ENCODE measurements at places on chromosomes 16 and 17.

GRCh38 chr17:34847938-34848337 lies 113.3 kb downstream of the CCT6B start:
- no peak for DNase-seq

DNA sequence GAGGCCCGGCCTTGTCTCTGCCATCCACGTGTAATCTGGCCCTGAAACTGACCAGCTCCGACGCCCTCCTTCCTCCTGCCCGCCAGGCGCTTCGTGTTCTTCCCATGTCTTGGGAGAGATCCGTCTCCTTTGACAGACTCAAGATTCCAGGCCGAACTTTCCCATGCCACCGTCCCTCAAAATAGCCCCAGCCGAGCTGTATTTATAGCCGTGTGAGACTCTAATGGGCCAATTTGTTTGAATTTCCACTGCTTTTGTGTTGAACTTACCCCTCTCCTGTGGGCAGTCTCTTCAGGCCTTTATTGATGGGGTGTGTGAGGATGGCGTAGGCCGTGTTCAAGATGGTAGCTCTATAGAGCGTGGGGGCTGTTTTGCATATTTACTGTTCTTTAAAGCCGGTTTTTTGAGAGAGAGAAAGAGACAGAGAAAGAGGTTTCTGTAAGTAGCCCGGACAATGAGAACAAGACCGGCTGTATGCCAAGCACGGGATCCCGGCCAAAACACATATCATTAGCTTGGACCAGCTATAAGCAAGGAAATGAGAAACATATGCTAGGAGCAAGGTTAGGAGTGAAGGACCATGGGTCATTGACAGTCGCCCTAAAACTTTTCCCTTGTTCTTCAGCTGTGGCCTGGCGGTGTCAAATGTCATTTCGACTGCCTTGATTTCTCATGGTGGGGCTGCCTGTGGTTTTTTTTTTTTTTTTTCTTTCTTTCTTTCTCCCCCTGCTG lies 124.5 kb upstream of the ZFHX3 start:
- peak; percentile 66 for DNase-seq

- peak; percentile 55 for DNase-seq
Measured at GRCh38 chr17:4590981-4591453, 6.7 kb downstream of the SMTNL2 start.

DNA sequence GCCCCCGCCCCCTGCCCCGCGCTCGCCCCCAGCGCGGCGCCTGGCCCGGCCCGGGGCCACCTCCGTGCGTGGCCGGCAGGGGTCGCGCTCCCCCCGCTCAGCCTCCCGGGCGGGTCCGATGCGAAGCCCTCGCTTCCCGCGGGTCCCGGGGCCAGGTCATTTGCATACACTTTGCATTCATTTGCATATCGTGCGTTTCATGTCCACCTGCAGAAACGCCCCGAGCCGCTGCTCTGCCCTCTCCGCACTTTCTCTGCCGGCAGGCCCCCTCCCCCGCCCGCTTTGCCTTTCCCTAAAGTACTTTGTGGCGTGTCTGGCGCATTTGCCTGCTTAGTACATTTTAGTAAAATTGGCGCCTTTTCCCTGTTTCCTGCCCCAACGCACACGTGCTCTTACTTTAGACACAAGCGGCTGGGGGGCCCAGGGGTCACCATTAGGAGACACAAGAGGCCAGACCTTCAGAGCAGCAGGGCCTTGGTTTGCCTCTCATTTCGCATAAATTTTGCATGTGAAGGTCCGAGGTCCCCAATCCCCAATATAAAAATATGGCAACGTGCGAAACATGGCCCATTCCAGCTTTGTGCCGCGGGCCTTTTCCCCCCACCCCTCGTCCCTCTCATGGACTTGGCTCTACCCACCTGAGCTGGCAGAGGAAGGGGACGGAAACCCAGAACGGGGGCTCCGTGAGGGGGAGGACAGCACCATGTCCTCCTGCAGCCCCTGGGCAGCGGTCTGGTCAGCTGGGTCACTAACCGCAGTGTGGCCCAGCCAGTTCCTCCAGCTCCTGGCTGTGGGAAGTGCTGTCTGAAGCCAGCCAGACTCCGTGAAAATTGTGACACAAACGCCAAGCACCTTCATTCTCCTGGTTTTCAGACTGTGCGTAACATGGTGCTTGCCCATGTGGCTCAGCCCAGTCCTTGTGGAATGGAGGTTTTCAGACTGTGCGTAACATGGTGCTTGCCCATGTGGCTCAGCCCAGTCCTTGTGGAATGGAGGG lies 34.8 kb downstream of the CBFA2T3 start:
- DNase-seq, result no peak

- DNase-seq, result no peak
Measured at GRCh38 chr16:86215233-86215978, 294.9 kb upstream of the FOXF1 start.

- DNase-seq, result no peak
Measured at GRCh38 chr17:62750631-62751051, 57.5 kb downstream of the MARCHF10 start.

GRCh38 chr17:489758-490329 lies 137.2 kb upstream of the RPH3AL start:
- no peak for DNase-seq

- peak; percentile 81 for DNase-seq
Measured at GRCh38 chr17:41651625-41652460, 27.5 kb upstream of the KRT17 start.

GRCh38 chr17:17676752-17677151 lies 4.5 kb upstream of the RAI1 start:
- no peak for DNase-seq

GRCh38 chr16:69479775-69480174 lies 55.4 kb downstream of the CYB5B start:
- DNase-seq, result no peak

DNA sequence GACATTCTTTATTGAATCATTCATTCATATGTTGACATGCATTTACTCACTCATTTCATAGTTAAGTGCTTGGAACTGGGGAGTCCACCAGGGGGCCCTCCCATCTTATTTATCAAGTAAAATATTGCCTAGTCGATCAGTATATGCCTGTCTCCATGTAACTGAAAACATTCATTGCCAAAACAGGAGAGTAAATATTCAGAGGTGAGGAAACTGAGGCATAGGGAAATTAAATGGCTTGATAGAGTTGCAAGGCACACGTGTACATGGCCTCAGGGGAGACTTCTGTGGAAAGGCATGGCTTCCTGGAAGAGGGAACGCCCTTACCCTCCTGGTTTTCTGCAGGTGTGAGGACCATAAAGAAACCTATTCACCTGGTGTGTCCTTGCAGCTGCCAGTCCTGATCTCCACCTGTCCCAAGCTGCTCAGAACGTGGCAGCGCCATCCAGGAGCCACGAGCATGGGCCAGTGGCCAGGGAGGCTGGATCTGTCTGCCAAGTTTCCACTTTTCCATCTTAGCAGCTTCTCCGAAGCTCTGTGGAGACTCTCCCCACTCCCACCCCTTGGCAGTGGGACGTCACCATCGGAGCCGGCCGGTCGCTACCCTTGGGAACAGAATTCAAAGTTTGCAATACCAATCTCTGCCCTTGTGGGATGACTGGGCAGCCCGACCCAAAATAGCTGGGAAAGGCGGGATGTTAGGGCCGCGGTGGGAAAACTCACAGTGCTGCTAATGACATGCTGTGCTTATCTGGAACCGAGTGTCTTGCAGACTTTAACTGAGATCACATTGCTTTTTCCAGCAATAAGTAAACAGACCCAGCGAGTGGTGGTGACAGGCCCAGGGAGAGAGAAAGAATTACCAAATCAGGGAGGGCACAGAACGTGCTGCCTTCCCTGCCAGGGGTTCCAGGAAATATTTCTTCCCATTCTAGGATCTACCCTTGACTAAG lies 4.1 kb upstream of the C1QTNF1 start:
- peak; percentile 91 for DNase-seq

- peak; percentile 86 for DNase-seq
Measured at GRCh38 chr17:57868007-57868909, 18.4 kb upstream of the MRPS23 start.

GRCh38 chr17:47864791-47865216 lies 13.8 kb upstream of the SP6 start:
- no peak for DNase-seq

- DNase-seq, result no peak
Measured at GRCh38 chr17:40503154-40503553, 1.7 kb upstream of the TNS4 start.

- DNase-seq, result no peak
Measured at GRCh38 chr17:60916043-60916442, 238.4 kb downstream of the BCAS3 start.

GRCh38 chr17:57745242-57745641 lies at the start of gene CCDC182:
Gene CCDC182, minus strand, starts transcription at chr17:57745299. Its CDS starts 27 bp downstream, at chr17:57745272.
- no peak for DNase-seq

GRCh38 chr17:55588446-55589242 lies 77.4 kb upstream of the SMIM36 start:
- no peak for DNase-seq

DNA sequence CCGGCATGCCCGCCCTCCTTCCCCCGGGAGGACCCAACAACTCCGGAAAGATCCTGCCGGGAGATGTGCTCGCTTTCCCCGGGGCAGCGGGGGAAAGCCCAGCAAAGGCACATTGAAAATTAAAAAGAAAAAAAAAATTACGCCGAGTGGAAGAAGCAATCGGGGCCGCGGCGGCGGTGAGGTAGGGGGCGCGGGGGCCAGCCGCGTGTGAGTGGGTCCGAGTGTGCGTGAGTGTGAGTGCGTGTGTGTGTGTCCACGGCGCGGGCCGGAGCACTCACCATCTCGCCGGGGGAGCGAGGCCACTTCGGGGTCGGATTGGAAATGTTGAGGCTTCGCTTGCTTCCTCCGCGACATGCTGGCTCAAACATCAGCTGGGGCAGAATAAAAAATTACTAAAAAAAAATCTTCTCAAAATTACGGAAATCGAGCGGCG lies at the start of gene SALL1:
Gene SALL1, minus strand, starts transcription at position 383 of the 433 bp plus-strand sequence. Its CDS starts 29 bp downstream, at position 354.
- no peak for DNase-seq

GRCh38 chr17:45138911-45139532 lies 3.5 kb downstream of the ACBD4 start:
- no peak for DNase-seq

- DNase-seq, result no peak
Measured at GRCh38 chr16:87829988-87830672, 39.2 kb downstream of the SLC7A5 start.

DNA sequence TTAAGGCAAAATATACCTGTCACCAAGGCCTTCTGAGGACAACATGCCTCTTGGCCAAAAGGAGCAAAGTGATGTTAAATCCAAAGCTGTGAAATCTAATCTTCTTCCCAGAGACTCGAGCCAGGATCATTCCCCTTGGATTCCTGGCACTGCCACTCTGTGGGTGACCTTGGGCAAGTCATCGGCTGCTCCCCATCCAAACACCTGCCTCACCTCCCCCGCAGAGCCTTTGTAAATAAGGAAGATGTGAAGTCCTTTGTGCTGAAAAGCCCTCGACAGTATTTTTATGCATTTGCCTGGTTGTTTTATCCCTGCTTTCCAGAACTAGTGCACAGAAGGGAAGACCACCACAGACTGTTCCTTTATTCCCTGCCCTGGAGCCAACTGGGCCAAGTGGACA lies 5.4 kb upstream of the CEP295NL start:
- no peak for DNase-seq

DNA sequence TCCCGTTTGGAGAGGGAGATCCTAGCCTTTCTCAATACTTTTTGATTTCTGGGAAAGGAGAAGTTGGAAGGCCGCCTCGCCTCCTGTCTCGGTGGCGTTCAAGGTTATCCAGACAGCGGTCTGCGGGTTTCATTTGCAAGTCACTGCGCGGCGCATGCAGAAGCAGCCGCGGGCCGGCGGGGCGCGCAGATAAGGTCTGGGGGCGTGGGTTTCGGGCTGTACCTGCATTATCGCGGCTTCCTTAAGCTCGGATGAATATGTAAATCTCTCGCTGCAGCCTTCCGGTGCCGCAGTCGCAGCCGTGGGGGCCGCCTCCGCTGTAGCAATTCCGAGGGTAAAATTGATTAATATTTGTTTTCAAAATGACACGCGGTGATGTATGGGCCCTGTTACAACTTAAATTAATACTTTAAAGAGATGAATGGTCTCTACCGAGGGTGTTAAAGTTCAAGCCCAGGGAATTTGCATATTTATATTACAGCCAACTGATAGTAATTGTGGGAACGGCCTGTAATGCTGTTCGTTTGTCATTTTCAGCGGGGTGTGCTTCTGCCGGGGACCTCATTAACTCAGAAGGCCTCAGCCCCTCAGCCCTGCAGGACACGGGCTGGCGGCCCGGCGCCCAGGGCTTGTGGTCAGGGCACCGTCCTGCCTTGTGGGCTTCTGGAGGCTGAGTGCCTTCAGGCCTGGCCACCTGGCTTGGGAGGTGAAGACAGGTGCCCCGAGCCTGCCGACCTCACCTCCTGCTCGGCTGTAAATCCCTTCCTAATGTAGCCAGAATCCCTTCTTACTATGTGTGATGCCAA lies 99.4 kb downstream of the CYLD start:
- DNase-seq, result no peak

- no peak for DNase-seq
Measured at GRCh38 chr16:71933913-71934695, 38.8 kb downstream of the IST1 start.

GRCh38 chr17:12512694-12513355 lies 152.9 kb upstream of the MYOCD start:
- DNase-seq, result no peak

DNA sequence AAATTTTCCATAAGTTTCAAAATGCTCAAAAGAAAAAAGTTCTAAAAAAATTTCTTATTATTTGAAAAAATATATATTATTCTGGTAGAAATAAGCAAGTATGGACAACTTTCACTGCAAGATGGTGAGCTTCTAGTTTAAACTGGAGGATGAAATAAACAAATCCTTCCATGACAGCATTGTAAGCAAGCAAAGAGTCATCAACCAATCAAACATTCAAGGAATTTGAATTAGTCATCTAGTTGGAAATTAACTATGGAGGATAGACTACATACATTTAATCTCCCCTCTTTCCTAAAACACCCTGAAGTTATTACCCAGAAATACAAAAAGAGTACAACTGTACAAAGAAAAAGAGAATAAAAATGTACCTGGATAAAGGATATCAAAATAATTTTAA lies 51.0 kb upstream of the IRX5 start:
- no peak for DNase-seq

DNA sequence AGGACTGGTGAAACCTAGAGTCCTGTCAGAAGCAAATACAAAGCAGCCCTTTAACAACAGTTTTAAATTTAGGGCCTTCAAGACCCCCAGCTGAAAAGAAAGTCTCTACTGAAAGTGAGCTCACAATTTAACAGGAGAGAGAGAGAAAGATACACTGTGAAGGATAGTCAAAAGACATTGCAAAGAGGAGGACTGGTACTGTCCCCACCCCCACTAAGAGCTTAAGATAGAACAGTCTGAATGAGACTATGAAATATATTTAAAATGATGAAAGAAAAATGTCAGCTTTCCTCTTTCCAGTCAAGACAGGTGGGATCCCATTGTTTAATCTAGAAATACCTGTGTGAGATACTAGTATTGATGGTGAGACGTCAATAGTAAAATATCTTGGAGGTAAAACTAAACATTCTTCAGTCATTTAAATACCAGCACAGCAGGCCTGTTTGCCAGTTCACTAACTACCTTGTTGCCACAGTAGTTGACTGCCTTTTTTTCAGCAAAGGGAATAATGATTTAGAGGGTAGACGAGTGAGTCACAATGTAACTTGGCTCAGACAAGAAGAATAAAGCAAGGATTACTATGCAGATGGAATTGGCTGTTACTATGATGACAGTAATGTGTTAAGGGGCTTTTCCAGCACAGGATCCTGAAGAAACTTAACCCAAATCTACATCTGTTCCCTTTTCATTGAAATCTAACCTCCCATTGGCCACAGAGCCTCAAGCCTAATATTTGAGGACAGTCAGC lies 47.2 kb upstream of the RASL10B start:
- no peak for DNase-seq

- no peak for DNase-seq
Measured at GRCh38 chr17:73393962-73394361, 82.2 kb upstream of the CDC42EP4 start.

- DNase-seq, result no peak
Measured at GRCh38 chr16:15694499-15694898, 44.5 kb downstream of the NDE1 start.
